HS-27A (cell line): ENCODE measurements at places on chromosomes 1 and 21.
A peak's percentile ranks its signal among the peaks of the same experiment; 100 is the strongest.

DNA sequence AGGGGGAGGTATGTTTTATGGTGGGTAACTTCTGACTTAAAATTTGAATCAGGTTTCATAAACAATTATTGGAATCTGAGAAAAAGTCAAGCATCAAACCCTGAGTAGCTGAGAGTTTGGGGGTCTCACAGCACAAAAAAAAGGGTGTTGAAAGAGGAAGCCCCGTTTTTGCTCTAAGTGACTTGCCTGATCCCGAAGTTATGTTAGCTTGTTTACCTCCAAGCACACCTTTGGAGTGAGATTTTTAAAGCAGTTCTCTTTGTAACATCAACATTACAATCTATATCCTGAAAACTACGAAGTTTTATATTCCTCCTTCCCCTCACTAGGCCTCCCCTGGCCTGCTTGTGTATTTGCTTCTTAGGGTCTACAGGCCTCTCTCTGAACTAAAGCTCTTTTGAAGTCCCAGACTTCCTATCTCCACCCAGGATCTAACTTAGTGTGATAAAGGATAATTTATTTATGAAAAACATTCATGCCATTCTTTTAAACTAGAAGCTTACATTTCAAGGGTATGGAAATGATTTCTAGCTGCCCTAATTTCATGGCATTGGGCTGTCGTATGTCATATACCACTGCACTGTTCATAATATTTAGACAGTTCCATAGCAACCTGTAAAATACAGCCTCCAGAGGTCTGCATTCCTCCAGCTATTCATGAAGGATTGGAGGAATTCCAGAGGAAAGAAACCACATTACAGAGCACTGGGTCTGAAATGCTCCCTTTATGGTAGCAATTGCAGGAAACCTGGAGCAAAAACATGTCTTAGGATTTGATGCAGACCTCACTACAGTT lies 36.1 kb upstream of the RGS1 start:
- DNase-seq = no peak

- DNase-seq = no peak
Measured at GRCh38 chr21:37904856-37905255, 11.4 kb downstream of the KCNJ6 start.

GRCh38 chr1:41469706-41470105 lies 14.8 kb downstream of the EDN2 start:
- DNase-seq = no peak

- DNase-seq = no peak
Measured at GRCh38 chr1:36232212-36233095, 8.2 kb downstream of the THRAP3 start.

- DNase-seq = no peak
Measured at GRCh38 chr1:156097499-156098178, 15.4 kb upstream of the MEX3A start.

DNA sequence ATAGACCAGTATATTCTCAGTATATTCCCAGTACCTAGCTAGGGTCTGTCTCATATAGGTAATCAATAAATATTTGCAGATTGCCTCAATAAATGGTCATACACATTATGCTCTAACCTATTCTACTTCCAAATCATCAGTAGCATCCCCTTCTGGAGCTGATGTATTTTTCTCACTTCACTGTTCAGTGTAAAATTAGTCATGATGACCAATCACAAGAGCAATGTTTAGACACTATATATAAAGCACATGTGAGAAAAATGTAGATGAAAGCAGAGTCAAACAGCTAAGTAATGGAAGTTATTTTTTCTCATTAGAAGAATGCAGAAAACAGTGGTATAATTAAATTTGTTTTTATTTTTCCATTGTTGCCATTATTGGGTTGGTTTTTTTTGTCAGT lies 34.7 kb downstream of the EPRS1 start:
- DNase-seq = no peak

DNA sequence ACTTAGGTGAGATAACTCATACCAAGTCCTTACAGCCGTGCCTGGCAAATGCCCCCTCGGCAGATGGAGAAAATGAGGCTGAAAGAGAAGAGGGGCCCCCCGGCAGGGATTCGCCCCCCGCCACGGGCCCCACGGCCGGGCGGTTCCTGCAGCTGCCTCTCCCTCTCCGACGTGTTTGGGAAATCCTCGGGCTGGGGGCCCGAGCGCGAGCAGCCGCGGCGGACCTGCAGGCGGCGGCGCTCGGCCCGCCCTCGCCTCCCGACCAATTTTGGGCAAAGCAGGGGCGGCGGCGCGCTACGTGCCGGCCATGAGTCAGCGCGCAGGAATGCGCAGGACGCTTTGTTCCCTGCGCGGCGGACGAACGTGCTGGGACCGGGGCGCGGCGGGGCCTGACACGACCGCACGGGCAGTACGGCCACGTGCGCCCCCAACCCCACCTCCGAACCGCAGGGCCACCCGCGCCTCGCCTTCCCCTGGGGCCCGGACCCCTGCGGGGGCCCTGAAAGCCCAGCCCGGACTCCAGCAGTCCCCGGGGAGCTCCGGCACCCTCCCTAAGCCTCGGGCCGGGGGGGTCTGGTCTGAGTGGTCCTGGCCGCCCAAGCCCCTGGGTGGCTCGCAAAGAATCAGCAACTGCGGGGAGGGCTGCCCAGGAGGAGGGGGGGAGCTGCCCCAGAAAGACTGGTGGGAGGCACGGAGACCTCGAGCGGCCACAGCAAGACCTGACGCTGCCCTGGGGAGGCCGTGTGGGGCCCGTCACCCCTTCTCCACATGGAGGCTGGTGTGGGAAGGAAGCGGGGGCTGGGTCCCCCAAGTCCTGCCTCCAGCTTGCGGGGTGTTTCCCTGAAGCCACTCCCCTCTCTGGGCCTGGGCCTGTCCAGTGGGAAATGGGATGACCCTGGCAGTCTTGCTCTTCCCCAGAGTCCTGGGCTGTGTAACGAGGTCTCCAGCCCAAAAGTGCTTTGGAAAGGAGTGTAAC lies 11.9 kb upstream of the EDN2 start:
- peak; percentile 83 for DNase-seq

- DNase-seq = no peak
Measured at GRCh38 chr1:202567738-202568137, 142.5 kb downstream of the SYT2 start.

GRCh38 chr1:221013691-221014660 lies 134.7 kb downstream of the HLX start:
- no peak for DNase-seq

- DNase-seq = no peak
Measured at GRCh38 chr1:232949636-232950196, 695 bp upstream of the NTPCR start.

DNA sequence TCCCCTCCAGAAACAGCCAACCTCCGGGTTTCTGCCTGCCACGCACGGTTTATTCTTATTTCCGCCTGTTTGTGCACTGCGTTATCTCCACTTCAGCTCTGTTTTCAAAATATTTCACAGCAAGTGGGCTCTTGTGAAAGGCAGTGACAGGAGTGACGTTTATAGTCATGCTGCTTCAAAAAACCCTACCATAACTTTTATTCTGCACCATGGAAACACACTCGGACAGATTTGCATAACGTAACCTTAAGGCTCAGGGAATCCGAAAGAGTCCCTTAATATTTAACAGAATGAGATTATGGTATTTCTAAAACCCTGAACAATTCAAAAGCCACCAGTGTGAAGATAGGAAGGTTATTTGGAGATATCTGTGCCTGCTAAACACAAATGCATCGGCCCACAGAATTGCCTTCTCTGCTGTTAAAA lies 782 bp upstream of the SDE2 start:
- no peak for DNase-seq

DNA sequence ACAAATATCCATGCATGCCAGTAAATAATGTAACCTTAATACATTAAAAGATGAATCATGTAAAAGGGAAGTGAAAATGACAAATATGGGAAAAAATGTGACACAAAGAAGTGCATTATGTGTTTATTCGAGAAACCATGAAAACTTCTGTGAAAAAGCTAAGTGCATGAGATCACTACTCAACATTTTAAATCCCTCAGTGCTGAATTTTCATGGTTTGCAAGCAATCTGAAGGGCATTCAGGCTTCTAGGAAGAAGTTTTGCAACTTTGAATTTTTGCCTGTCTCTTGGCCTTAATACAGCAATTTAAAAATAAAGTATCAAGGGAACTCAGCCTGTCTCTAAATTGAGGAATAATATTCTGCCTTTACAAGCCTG lies 78.2 kb downstream of the MAP3K7CL start:
- DNase-seq = peak; percentile 79

DNA sequence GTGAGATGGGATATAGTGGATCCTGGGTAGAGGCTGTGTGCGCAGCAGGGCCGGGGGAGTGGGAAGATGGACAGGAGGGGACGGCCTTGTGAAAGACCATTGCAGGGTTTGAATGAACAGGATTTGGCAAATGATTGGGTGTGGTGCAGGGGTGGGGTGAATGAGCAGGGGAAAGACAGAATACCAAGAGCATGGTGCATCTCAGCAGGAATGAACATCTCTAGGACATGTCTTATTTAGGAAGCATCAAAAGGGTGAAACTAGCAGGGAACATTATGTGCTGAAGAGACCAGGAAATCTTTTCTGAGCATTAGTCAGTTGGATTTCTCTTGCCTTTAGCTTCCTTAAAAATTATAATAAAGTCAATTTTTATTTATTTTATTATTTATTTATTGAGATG lies 60.6 kb upstream of the SLC2A1 start:
- DNase-seq = no peak

DNA sequence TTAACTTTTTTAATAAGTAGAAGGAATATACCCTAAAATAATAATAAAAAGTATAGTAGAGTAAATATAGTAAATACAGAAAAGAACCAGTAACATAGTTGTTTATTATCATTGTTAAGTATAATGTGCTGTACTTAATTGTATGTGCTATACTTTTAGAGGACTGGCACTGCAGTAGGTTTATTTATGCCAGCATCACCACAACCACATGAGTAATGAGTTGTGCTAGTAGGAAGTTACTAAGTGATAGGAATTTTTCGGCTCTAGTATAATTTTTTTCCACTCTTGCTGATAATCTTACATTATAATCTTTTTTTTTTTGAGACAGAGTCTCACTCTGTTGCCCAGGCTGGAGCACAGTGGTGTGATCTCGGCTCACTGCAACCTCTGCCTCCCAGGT lies 71.6 kb downstream of the IVNS1ABP start:
- DNase-seq = no peak

DNA sequence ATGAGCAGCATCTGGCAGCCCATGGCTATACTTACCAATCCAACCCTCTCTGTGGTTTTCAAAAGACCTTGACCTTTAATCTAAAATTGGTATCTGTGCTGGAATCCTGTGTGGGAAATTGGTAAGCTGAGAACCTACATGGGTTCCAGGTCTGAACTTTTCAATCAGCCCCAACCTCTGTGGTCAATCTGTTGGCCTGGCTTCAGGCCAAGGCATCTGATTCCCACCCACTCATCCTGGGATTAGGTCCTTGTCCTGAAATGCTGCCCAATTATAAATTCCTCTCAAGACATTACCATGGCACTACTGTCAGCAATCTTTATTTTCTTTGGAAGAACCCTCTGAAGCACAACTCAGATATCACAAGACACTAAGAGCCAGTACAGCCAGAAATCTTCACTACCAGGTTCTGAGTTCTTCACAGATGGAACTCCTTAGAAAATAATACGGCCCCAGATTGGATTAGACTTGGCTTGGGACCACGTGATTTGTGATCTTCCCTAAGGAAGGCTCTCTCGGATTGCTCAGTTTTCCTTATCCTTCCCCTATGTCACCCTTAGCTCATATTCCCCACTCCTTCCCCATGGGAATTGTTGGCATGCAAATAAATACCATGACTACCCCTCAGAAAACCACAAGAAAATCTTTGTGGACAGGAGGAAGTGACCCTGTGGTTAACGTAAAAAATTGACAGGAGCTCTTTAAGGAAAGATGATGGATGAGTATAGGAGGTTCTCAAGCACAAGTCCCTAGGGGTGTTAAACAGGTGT lies 207.9 kb upstream of the ST6GALNAC5 start:
- peak; percentile 50 for DNase-seq

DNA sequence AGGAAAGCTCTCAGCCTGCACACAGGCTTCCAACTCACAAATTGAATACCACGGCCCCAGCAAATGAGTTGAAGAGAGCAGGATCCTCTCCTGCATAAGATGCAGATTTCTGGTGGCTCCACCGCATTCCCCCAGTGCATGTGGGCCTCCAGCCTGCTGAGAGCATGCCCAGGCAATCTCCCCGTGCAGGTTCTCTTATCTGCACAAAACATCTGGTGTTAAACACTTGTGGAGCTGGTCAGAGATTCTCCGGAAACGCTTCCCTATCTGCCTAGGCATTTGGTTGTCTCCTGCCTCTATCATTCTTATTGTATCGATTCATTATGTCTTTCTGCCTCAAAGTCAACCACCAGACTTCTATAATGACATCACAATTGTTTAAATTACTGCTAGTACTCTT lies 1349.0 kb upstream of the B3GALT2 start:
- no peak for DNase-seq

DNA sequence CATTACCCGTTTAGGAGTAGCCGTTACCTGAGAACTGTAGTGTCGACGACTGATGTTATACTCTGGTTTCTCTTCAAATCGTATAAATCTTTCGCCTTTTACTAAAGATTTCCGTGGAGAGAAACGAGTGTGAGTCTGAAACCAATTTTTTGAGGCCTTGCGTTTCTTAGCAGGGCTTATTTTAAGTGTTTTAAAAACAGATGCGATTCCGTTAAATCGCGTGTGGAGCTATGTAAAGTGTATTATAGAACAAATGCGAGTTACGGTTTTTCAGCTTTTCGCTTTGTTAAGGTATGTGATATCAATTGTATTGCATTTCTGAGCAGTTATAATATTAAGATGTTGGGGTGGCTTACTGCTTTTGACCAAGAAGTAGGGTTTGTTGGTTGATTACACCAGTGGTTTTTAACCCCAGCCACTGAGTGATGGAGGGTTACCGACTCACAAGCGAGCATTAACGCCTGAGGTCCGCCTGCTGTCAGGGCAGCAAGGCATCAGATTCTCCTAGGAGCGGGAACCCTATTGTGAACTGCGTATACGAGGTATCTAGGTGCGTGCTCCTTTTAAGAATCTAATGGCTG lies 18.0 kb downstream of the KIAA2013 start:
- peak; percentile 98 for DNase-seq

- no peak for DNase-seq
Measured at GRCh38 chr1:94257444-94257843, 20.1 kb upstream of the ARHGAP29 start.

DNA sequence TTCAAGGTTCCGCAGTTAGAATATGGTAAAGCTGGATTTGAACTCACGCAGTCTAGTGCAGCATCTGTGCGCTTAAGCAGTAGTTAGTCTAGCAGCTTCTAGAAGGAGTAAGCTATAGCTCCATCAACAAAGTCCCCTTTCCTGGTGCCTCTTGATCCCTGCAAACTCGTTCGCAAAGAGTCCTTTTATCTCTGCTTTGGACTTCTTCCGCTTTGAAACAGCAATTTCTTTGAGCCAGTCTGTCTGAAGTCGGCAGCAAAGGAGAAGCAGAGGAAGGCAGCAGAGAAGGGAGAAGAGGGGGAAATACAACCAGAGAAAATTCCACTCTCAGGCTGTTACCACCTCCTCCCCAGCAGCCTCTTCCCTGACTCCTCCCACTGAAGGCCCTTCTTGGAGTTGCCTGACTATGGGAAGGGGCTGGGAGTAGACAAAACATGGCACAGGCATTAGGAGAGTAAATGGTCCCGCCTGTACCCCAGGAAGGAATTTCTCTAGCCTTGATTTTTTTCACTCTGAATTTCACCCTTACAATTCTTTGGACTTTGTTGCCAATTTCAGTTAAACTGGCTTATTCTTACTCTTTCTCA lies 25.9 kb downstream of the HSD3B2 start:
- DNase-seq = no peak
